Activated gamma-delta T cell treated with Interleukin-2 at 50 U/mL for 16 hours (primary cell): ENCODE measurements at places on chromosomes 13 and 19.

GRCh38 chr13:29718694-29719093 is 123.2 kb upstream of the SLC7A1 start:
- no peak for DNase-seq

GRCh38 chr19:55462722-55463121 is 1.3 kb upstream of the ISOC2 start:
- no peak for DNase-seq

GRCh38 chr13:31063772-31064171 is 97.9 kb downstream of the HSPH1 start:
- no peak for DNase-seq

GRCh38 chr19:13843104-13843921 is 33.6 kb upstream of the NANOS3 start:
- DNase-seq: no peak

GRCh38 chr13:28671126-28671792 is 12.3 kb downstream of the POMP start:
- DNase-seq: no peak

GRCh38 chr13:113860051-113860664 is 3.7 kb downstream of the GAS6 start:
- no peak for DNase-seq

DNA sequence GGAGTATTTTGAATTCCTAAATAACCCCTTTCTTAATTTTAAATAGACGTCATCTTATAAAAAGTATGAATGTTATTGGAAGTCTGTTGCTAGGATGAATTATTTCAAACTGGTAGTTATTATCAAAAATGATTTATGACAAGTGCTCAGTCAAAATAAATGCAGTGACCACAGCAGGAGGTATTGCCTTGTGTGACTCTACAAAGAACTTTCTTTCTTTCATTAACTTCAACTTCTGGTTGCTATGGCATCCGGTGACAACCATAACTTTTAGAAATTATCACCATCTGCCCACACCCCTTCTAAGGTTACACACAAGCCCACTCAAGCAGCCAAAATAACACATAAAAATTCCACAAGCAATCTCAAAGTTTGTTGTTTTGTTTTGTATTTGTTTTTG is 189.9 kb downstream of the DACH1 start:
- no peak for DNase-seq

- DNase-seq: no peak
These were observed 112.3 kb upstream of the KLF12 start for GRCh38 chr13:74246487-74246886.

GRCh38 chr13:78020861-78021260 is 102.2 kb upstream of the EDNRB start:
- no peak for DNase-seq

DNA sequence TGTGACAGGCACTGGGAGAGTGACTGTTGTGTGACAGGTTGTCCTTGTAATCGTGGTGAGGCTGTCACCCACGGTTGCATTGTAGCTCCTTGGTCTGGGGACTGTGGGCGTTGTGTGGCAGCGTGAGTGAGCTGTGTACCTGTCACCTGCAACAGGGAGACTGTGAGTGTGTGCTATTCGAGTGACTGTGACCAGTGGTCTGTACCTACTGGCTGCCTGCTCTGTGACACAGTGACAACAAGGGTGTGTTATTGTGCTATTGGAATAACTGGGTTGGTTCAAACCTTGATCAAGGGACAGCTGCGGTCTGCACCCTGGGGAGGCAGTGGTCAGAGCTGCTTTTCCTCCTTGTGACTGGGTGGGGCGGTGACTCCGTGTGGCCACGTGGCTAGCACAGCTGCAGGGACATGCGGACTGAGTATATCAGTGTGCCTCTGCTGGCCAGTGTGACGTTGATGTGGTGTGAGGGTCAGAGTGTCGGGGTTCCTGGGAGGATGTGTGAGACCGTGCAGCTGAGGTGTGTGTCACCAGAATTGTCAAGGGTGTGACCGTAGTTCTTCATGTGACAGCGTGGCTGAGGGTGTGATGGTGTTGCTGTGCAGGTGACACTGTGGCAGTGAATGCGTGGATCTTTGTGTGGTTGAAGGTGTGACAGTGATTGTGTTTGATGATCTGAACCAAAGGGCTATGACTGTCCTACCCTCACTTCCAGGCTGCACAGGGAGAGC is 10.1 kb upstream of the NFIX start:
- no peak for DNase-seq

DNA sequence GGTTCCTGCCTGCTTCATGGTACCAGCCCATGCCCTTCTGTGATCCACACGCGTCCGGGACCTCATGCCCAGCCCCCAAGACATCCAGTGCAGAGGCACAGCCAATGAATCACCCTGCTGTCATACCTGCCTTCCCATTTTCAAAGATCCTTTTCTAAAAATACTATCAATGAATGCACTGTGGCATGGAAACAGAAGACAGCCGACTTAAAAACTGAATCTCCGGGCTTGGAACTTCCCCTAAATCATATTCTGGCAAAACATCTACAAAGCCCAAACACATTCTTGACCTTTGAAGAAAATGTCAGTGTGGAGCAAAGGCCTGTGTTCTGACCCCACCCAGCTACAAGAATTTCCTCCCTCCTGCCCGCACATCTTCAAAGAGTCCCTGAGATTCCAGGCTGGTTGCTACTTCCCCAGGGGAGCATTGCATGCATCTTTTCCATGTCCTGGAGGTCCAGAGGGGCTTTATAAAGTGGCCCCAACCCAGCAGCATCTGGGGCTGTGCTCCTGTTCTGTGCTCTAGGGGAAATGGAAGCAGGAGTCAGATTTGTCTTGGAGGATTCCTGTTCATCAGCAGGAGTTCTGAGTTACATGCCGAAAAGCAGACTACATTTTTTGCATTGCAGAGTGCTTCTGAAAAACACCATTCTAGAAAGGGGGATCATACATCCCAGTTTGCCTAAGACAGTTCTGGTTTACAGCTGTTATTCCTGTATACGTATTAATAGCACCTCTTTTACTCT is 135.2 kb downstream of the USP12 start:
- no peak for DNase-seq

GRCh38 chr19:49116544-49116943 is 2.4 kb downstream of the LIN7B start:
- no peak for DNase-seq
